Smooth muscle cell of the pulmonary artery (primary cell): ENCODE measurements at places on chromosomes 6 and 20. TPM values are rescaled to one million over a fixed set of nuclear protein-coding genes. Genes with fewer than 3 reads are reported as not detected.

C4A gene
- total RNA-seq = 9.4 and 12.3 TPM in 2 replicates

CBLN4 gene
- not detected in 2 replicates for total RNA-seq

CCDC167 gene
- total RNA-seq = 10.2 and 10.8 TPM in 2 replicates

RAB32 gene
- total RNA-seq = 70.8 and 89.8 TPM in 2 replicates

SAPCD1 gene
- 0.78 and 0.79 TPM in 2 replicates for total RNA-seq

HDDC2 gene
- 50.7 and 63.5 TPM in 2 replicates for total RNA-seq

DDX43 gene
- 2.8 and 4.9 TPM in 2 replicates for total RNA-seq

TSPO2 gene
- not detected in 2 replicates for total RNA-seq

ZNF311 gene
- 0.99 and 1.3 TPM in 2 replicates for total RNA-seq
